ENCODE measurements at places on chromosomes 4 and X.

GRCh38 chr4:178037459-178038214 lies 595.4 kb upstream of the AGA start:
- no peaks in the 10 kb centered on the region for H3K27me3 ChIP-seq
- H3K4me1 ChIP-seq = no peaks in the 10 kb centered on the region
- no peak overlapping the region for H3K27ac ChIP-seq
- H3K4me3 ChIP-seq = no peak overlapping the region
- no peak for DNase-seq
- no peaks in the 10 kb centered on the region for H3K36me3 ChIP-seq

DNA sequence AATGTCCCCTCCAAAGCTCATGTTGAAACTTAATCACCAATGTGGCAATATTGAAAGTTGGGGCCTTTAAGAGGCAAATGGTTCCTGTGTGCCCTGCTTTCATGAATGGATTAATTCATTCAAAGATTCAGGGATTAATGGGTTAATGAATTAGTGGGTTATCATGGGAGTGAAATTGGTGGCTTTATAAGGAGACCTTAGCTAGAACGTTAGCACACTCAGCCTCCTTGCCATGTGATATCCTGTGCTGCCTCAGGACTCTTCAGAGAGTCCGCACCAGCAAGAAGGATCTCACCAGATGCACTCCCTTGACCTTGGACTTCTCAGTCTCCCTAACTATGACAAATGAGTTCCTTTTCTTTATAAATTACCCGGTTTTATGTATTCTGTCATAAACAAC lies 2.6 kb upstream of the WDR19 start:
- DNase-seq = no peak
- H3K4me1 ChIP-seq = peaks cover 9% of the 10 kb centered on the region
- no peak overlapping the region for H3K4me3 ChIP-seq
- no peaks in the 10 kb centered on the region for H3K36me3 ChIP-seq
- no peak overlapping the region for H3K27ac ChIP-seq

DNA sequence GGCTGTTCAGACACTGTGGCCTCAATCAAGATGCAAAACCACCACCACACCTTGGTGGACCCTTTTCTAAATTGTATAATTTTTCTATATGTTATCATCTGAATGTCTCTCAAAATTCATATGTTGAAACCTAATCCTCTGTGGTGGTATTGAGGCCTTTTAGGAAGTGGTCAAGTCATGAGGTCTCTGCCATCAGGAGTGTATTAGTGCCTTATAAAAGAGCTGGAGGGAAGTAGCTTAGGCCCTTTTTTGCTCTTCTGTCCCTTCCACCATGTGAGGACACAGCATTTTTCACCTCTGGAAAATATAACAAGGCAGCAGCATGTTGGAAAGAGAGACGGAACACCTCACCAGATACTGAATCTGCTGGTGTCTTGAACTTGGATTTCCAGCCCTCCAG lies 30.5 kb upstream of the DKK2 start:
- H3K4me1 ChIP-seq = peaks cover 15% of the 10 kb centered on the region
- H3K4me3 ChIP-seq = no peak overlapping the region
- H3K27me3 ChIP-seq = no peaks in the 10 kb centered on the region
- H3K27ac ChIP-seq = no peak overlapping the region
- H3K36me3 ChIP-seq = no peaks in the 10 kb centered on the region

- peaks cover 24% of the 10 kb centered on the region for H3K27me3 ChIP-seq
- no peak overlapping the region for H3K4me3 ChIP-seq
Measured at GRCh38 chrX:2533424-2533823, 32.6 kb upstream of the DHRSX start.

DNA sequence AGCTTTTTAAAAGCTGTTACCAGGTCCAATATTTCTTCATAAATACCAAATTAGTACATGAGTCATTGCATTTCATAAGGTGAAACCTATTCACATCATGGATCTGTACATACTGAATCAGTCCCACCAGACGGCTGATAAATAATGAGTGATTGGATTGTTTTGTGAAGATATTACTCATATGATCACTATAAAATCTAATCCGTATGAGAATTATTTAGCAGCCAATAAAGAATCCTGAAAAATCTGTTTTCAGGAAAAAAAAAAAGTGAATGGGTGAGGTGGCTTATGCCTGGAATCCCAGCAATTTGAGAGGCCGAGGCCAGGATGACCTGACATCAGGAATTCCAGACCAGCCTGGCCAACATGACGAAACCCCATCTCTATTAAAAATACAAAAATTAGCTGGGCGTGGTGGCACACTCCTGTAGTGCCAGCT lies 438.1 kb downstream of the INPP4B start:
- no peaks in the 10 kb centered on the region for H3K27me3 ChIP-seq
- H3K36me3 ChIP-seq = no peaks in the 10 kb centered on the region
- H3K4me1 ChIP-seq = peaks cover 48% of the 10 kb centered on the region
- H3K4me3 ChIP-seq = no peak overlapping the region

DNA sequence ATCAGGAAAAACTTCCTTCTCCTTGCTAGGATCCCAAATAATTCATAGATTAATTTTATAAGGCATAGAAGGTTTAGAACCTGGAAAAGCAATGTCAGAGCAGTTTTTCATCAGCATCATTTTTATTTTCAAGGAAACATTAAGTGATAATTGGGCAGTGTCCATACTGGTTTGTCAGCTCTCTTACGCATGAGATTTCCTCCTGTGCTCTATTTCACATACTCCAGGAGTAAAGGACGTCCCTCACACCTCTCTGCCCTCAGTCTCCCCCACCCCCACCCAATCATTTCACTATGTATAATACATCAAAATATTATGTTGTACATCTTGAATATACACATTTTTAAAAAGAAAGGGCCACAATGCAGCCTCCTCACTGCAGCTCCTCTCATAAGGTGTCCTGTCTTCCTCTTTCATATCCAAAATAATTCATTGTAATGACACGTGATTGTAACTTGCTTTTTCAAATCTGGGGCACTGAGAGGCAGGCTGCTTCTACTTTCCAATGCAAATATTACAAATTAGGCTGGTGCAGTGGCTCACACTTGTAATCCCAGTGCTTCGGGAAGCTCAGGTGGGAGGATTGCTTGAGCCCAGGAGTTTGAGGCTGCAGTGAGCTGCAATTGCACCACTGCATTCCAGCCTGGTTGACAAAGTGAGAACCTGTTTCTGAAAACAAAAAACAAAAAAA lies 34.4 kb downstream of the ARHGEF38 start:
- H3K36me3 ChIP-seq = no peaks in the 10 kb centered on the region
- peaks cover 32% of the 10 kb centered on the region for H3K27me3 ChIP-seq
- no peaks in the 10 kb centered on the region for H3K4me1 ChIP-seq
- H3K27ac ChIP-seq = no peak overlapping the region
- DNase-seq = no peak

DNA sequence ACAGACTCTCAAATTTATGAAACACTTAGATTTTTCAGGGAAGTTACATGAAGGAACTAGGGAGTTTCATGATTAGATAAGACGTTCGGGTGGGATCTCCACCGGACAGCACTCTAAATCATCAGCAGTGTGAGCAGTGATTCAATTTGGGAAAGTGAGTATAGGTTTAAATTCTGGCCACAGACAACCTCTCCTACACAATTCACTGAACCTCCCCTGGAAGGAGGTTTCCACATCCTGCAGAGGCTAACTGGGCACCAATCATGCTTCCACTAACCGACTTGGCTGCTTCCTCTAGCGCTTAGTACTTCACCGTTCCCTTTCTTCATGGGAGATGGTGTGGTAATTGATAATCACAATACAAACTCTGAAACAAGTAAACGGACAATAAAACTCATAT lies 5.6 kb downstream of the CXCL9 start:
- DNase-seq = no peak
- no peak overlapping the region for H3K4me3 ChIP-seq
- no peak overlapping the region for H3K27ac ChIP-seq
- H3K27me3 ChIP-seq = peaks cover 46% of the 10 kb centered on the region
- no peaks in the 10 kb centered on the region for H3K4me1 ChIP-seq
- H3K36me3 ChIP-seq = no peaks in the 10 kb centered on the region

DNA sequence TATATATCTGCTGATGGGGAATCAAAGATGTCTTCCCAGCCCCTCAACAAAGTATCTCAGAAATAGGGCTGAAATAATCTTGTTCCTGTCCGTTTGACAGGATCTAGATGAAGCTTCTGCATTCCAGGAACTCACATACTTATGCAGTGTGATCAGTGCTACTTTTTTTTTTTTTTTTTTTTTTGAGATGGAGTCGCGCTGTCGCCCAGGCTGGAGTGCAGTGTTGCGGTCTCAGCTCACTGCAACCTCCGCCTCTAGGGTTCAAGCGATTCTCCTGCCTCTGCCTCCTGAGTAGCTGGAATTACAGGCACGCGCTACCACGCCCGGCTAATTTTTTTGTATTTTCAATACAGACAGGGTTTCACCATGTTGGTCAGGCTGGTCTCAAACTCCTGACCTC lies 36.4 kb downstream of the DHX15 start:
- H3K4me1 ChIP-seq = peaks cover 37% of the 10 kb centered on the region
- no peak overlapping the region for H3K4me3 ChIP-seq
- H3K36me3 ChIP-seq = peaks cover 16% of the 10 kb centered on the region

- peaks cover 2% of the 10 kb centered on the region for H3K27me3 ChIP-seq
- H3K4me3 ChIP-seq = no peak within 1 kb of the TSS
- no peak for DNase-seq
Measured at GRCh38 chr4:70360460-70360859, at the start of gene SMR3A. Gene SMR3A (plus strand): TSS chr4:70360760. CDS start chr4:70362116, 1,356 bp downstream.

DNA sequence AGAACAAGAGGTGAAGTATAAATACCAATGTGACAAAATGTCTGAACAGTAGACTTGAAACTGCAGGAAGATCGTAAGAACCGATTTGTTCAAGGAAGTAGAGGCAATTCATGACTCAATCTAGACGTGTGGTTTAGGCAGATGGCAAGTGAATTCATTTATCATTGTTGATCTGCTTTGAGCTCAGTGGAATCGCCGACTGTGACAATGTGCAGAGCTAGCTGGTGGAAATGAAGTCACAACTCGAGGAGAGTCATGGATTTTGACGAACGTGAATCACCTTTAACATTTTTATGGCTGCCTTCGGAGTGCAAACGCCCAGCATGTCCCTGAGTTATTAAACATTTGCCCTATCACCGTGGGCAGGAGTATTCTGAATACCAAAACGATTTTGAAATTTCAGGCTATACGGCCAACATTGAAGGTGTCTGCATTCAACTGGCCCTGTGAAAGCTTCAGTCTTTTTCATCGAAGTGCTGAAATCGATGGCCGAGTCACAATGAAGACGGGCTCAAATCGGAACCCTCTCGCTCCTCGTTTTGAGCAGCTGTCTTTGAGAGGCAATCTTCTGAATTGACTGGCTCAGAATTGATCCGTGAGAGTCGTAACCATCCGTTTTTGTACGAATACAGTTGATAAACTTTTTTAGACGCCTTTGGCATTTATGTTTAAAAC lies 689 bp upstream of the OGT start:
- H3K4me1 ChIP-seq = peaks cover 23% of the 10 kb centered on the region
- H3K27ac ChIP-seq = peak overlapping the region; percentile 90
- H3K36me3 ChIP-seq = no peaks in the 10 kb centered on the region
- no peak for DNase-seq
- peak overlapping the region; percentile 92 for H3K4me3 ChIP-seq

DNA sequence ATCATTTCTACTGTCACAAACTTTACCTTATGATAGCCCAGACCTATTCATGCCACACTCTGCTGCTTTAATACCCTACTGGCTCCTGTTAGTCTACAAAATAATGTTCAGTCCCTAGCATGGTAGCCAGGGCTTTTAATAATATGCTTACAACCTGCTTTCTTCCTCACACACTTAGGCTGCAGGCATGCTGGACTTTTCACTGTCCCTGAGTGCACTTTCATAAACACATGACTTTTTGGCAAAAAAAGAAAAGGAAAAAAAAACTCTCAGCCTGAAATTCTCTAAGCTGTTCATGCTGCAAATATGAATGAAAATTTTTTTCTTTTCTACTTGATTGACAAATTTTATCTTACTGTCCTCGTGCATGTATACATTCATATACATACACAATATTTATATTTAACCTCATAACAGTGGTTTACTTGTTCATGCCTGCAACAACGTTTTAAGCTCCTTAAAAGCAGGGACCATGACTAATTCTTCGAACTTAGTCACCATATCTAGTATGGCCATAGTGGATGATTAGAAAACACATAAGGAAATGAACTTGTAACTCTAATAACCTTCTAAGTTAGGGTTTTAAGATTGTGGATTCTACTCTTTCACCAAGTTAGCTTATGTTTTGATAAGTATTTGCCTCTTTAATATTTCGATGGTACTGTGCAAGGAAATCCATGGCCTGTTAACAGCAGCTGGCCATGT lies 229.5 kb downstream of the SPCS3 start:
- peaks cover 9% of the 10 kb centered on the region for H3K4me1 ChIP-seq
- no peak overlapping the region for H3K4me3 ChIP-seq
- no peaks in the 10 kb centered on the region for H3K36me3 ChIP-seq
- H3K27me3 ChIP-seq = no peaks in the 10 kb centered on the region

- H3K36me3 ChIP-seq = no peaks in the 10 kb centered on the region
- H3K27me3 ChIP-seq = no peaks in the 10 kb centered on the region
- no peak overlapping the region for H3K4me3 ChIP-seq
- no peak for DNase-seq
Measured at GRCh38 chr4:52358366-52358765, 300.7 kb downstream of the USP46 start.

DNA sequence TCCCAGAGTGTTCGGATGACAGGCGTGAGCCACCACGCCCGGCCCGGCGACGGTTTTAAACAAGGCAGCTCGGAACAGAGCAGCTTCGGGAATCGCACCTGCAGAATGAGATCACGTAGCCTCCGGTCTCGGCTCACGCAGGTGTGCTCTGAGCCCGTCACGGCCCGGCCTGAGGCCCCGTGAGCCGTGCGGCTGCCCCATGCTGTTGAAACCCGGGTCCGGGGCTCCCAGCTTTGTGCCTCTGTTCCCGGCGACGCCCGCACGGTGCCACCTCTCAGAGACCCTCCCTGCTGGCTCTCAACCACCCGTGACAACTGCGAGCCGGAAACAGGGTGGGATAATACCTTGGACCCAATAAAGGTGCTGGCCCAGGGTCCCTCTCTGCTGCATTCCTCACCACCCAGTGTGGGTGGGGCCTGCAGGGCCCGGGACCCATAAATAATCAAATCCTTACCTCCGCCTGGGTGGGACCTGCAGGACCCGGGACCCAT lies 13.4 kb upstream of the PLCXD1 start:
- no peak overlapping the region for H3K4me3 ChIP-seq
- no peak for DNase-seq
- no peaks in the 10 kb centered on the region for H3K27me3 ChIP-seq
- H3K4me1 ChIP-seq = no peaks in the 10 kb centered on the region
- no peaks in the 10 kb centered on the region for H3K36me3 ChIP-seq
- no peak overlapping the region for H3K27ac ChIP-seq

- no peak overlapping the region for H3K27ac ChIP-seq
- no peak overlapping the region for H3K4me3 ChIP-seq
- no peaks in the 10 kb centered on the region for H3K4me1 ChIP-seq
- no peak for DNase-seq
- H3K36me3 ChIP-seq = no peaks in the 10 kb centered on the region
Measured at GRCh38 chr4:71151054-71151453, 157.6 kb downstream of the DCK start.

DNA sequence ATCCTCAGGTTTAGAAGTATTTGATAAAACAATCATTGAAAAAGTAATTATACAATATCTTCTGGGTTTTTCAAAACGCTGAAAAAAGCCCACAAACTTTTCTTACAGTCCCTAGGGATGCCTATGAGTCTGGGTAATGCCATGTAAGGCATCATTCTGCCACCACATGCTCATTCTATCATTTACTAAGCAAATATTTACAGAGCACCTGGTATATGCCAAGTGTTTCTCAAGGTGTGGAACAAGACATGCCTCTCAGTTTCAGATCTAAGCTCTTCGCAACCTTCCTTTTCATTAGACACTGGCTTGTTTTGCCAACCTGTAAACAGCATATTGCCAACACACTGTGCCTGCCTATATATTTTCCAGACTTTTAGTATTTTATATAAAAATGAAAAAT lies 17.7 kb downstream of the MID1 start:
- DNase-seq = no peak
- H3K4me1 ChIP-seq = peaks cover 5% of the 10 kb centered on the region
- H3K27ac ChIP-seq = no peak overlapping the region
- no peaks in the 10 kb centered on the region for H3K36me3 ChIP-seq

Measured in osteocyte (in vitro differentiated cells).